ENCODE measurements at places on chromosomes 2 and 18. TPM values are rescaled to one million over a fixed set of nuclear protein-coding genes. Genes with fewer than 3 reads are reported as not detected.

DNA sequence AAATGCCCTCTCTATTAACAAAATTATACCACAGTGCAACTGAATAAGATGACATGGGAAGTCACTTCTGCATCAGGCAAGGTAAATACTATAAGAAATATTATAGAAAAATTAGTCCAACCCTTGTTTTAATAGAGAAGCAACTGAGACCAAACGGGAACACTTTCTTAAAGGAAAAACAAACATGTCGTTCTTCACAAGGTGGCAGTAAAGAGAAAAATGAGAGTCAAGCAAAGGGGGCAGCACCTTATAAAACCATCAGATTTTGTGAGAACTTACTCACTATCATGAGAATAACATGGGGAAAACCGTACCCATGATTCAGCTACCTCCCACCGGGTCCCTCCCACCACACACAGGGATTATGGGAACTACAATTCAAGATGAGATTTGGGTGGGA lies 481.7 kb upstream of the CRIM1 start:
- DNase-seq = no peak

DNA sequence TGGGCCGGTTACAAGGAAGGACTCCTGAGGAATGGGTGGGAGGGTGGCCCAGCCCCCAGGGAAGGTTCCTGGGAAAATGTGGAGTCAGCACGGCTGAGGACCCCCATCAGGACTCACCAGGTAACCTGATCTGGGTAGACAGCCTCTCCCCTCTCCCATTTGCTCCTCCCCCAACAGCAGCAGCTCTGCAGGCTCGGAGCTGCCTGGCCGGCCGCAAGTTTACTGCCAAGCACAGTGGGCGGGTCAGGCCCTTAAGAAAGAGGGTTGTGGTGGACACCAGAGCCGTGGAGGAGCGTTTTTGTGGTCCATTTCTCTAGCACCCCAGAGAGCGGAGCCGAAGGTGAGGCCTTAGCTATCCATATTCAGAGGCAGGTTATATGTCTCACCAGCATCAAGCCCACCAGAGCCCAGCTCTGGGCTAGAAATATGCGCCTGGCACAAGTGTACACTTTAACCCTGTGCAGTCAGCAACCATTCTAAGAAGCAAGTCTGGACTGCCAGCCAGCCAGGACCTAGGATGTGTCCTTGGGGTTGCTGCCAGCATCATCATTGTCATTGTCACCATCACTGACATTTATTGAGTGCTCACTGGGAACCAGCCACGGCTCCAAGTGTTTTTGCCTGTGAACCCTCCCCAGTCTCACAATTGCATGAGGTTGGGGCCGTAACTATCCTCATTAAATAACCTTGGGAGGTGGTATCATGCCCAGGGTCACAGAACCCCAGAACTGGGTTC lies 190.1 kb downstream of the KLHL29 start:
- no peak for DNase-seq

GRCh38 chr2:1755436-1756191 lies 11.3 kb upstream of the PXDN start:
- DNase-seq = no peak

DNA sequence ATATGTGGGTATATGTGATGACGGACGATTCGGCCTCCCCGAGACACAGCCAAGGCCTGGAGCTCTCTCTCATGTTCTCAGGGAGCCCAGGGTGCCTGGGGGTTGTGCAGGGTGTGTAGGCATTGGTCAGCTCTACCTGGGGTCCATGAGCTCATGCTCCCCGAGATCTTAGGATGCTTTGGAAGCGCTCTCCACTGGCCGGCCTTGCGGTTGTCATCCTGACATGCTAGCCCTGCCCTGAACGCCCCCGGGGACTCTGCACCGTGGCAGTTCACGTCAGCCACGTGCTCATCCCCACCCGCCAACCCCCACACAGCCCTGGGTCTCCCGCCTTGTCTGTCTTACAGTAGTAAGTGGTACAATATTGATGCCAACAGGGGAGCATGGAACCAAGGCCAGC lies 67.8 kb downstream of the RTP5 start:
- no peak for DNase-seq

GRCh38 chr2:174259981-174260380 lies 11.6 kb upstream of the OLA1 start:
- no peak for DNase-seq

- DNase-seq = no peak
These were observed 564 bp upstream of the TTR start for GRCh38 chr18:31591113-31591512.

GRCh38 chr18:45588376-45589355 lies 26.6 kb upstream of the SLC14A2 start:
- DNase-seq = no peak

GRCh38 chr2:84495539-84496146 lies 20.7 kb upstream of the DNAH6 start:
- DNase-seq = peak; percentile 29

DNA sequence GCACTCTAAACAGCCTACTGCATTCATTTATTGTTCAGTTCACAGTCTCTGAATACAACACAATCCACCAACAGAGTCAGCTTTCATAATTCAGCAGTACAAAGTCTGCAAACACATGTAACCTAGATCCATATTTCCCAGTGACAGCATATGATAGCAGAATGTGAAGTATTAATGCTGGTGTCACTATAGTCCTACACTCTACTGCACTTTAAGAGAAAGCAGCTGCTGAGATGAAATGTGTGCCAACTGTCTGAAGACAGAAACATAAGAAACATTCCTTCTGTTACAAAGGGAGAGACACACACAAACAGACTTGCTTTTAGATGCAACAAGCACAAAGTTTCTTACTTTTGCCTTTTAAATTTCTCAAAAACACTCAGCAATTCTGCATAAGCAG lies 441.8 kb downstream of the ZEB2 start:
- DNase-seq = no peak

- DNase-seq = no peak
These were observed 3.6 kb upstream of the PTPN18 start for GRCh38 chr2:130352237-130352636.

GRCh38 chr2:119290859-119291587 lies 67.4 kb downstream of the STEAP3 start:
- peak; percentile 12 for DNase-seq

- DNase-seq = no peak
These were observed 38.5 kb upstream of the RMP24 start for GRCh38 chr18:35933982-35934381.

DNA sequence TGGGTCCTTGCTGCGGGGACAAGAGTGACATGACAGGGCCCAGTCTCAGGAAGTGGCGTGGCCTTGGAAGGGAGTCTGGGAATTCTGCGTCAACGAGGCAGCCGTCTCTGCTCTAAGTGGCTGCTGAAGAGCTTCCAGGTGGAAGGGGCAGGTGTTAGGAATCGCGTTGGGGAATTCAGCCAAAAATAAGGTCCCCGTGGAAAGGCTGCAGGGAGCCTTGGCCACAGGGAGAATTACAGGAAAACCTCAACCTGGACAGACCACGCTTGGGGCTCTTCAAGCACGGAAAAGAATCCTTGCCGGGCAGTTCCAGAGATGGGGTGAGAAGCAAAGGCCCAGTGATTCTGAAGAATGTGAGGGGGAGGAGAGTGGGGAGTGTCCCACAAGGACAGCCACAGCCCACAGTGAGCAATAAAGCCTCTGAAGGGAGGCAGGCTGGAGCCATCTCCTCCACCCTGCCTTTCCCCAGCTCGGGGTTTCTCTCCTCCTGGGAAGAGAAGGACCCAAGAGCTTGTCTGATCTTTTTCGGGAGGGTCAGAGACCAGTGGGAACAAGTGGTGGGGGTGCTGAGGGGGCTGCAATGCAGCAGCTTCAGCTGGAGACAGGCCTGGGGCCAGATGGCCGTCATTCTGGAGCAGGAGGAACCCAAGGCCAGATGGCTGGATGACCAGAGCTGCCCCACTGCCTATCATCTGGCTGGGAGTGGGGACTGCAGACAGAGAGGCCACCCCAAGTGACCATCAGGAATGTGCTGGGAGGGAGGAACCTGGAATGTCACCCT lies 106.4 kb upstream of the SMAD2 start:
- DNase-seq = no peak

DNA sequence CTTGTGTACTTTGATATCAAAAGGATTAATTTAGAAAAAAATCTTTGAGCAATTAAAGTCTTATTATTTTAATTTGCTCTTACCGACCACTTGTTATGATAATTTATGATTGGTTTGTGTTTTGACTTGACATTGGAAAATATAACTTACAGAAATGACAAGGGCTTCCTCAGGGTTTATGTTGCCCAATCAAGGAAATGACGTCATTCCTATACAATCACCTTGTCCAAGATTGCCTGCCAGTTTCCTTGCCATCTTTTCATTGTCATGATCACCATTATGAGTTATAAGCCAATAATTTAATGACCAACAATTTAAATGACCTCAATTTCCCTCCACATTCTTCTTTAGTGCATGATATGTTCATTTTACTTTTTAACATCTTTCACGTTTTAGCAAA lies 351.8 kb upstream of the TMEFF2 start:
- no peak for DNase-seq

DNA sequence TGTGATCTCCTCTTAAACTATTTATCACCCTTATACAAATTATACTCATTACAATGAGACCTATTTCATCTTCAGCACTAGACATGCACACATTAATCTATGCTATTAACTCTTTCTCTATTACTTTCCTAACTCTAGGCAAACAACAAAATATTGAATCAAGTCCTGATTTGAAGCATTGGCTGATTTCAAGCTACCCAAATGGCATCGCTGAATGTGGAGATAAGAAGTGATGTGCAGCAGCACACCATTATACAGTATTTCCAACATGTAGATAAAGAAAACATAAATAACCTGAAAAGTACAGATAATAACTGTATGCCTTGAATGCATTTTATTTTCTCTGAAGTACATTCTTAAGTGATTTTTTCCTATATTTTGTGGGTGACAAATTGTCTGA lies 268.6 kb upstream of the GULP1 start:
- DNase-seq = no peak

- DNase-seq = no peak
These were observed 10.2 kb upstream of the TFCP2L1 start for GRCh38 chr2:121294881-121295840.

DNA sequence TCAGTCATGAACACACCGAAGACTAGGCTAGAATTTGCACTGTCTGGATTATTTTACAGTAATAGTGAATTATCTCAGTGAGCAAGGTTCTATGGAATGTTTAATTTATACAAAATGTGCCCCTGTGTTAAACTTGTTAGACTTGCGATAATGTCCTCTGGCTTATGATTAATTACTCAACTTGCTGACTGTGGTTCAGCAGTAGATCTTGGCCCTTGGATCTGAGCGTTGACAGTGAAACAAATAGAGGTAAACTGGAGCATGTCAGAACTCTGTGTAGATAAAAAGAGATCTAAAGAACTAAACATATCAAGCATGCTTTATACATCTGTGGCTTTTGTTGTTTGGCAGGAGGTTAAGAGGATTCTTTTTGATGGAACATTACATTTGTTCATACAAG lies 407.6 kb downstream of the DSEL start:
- DNase-seq = no peak

DNA sequence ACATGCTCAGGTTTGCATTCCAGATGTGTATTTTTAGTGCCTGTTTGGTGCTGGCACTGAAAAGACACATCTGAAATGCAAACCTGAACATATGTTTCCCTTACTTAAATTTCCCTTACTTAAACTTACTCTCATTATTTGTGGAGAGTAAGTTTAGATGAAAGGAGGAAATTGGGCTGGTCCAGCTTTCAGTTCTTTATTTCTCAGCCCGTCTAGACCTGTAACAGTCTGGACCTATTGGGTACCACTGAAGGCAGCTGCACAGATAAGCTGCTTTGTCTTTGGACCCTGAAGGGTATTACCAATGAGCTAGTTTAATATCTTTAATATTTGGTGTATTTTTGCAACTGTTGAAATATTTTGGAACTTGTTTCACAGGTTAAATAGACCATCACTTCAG lies 17.0 kb upstream of the DSG3 start:
- DNase-seq = no peak

Gene LRRC30
- not detected for total RNA-seq

Gene CTAGE1
- not detected for total RNA-seq

Gene LINC00305
- not detected for total RNA-seq

Gene LOXHD1
- 0.05 TPM for total RNA-seq

Gene MERTK
- 1.4 TPM for total RNA-seq

Gene PLGLB2
- 0.54 TPM for total RNA-seq

Gene CNGA3
- total RNA-seq = not detected

Gene XIRP2
- not detected for total RNA-seq

Gene ABHD1
- 0.65 TPM for total RNA-seq

Gene AGXT
- not detected for total RNA-seq

Gene BOLL
- total RNA-seq = not detected

Gene CFC1
- not detected for total RNA-seq

Gene CNDP1
- not detected for total RNA-seq
